AG04450 (cell line): ENCODE measurements at places on chromosomes 11 and 22. TPM values are rescaled to one million over a fixed set of nuclear protein-coding genes. Genes with fewer than 3 reads are reported as not detected.

The KCNE3 gene
- 0.66 and 1.0 TPM in 2 replicates for polyA plus RNA-seq

The UCP3 gene
- 0.41 and 0.53 TPM in 2 replicates for polyA plus RNA-seq

The RAB3IL1 gene
- 2.7 and 3.6 TPM in 2 replicates for polyA plus RNA-seq

The DNHD1 gene
- 2.2 and 3.1 TPM in 2 replicates for polyA plus RNA-seq

The OR4A16 gene
- polyA plus RNA-seq: not detected in 2 replicates

The INSC gene
- 0.40 and 0.53 TPM in 2 replicates for polyA plus RNA-seq

The OR52I2 gene
- not detected in 2 replicates for polyA plus RNA-seq

The TEX12 gene
- 0.19 TPM in 1 of 2 replicates, not detected in the other for polyA plus RNA-seq

The TMEM135 gene
- polyA plus RNA-seq: 9.5 and 12.6 TPM in 2 replicates

The COPB1 gene
- 212 and 285 TPM in 2 replicates for polyA plus RNA-seq

GRCh38 chr22:48797731-48798130 is 1029.9 kb downstream of the BRD1 start:
- no peak for DNase-seq

- DNase-seq: no peak
These were observed 1.5 kb downstream of the ANO9 start for GRCh38 chr11:440065-441042.

DNA sequence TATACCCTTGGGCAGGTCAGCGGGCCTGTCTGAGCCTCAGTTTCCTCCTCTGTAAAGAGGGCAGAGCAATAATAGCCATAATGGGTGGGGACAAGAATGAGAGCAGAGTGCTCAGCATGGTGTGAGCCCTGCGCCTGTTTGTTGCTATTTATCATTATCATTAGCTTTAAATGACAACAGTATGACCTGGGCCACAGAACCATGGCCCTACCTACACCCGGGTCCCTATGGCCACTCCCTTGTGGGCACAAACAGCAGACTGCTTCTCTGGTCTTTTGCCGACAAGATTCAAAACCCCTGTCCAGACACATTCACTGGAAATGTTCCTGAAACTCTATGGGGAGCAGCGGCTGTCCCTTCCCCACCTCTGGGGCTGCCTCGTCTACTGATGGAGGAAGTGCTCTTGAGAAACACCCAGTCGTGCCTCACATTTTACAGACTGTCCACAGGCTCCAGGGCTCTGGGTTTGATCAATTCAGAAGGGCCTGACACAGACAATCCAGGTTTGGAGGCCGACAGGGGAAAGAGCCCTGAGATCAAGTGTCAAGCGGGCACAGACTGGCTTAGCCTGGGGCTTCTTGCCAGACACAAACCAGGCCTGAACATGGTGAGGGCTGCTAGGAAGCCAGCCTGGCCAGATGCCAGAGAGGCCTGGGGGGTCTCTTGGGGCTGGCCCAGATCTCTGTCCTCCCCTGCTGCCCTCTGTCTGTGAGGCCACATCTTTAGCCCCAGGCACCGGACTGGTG is 112.5 kb upstream of the CD82 start:
- DNase-seq: no peak

DNA sequence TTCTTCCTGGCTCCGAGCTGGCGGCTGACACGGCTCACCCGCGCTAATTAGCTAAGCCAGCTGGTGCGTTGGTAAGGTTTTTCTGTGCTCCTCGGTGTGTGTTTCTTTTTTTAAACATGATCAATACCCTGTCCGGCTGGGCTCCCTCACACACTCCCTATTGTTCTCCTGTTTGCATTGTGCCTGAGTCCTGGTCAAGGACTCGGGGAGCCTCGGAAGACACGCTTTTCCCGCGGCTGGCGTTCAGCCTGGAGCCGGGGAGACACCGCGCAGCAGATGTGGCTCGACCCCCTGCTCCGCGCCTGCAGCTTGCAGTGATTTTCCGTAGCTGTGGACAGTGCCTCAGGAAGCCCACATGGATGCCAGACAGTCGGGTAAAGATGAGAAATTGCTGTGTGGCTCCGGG is 454.9 kb upstream of the CADM1 start:
- DNase-seq: no peak

GRCh38 chr22:27853424-27853823 is 51.9 kb upstream of the MN1 start:
- no peak for DNase-seq

- no peak for DNase-seq
These were observed 35.9 kb downstream of the ST3GAL4 start for GRCh38 chr11:126391286-126391954.

DNA sequence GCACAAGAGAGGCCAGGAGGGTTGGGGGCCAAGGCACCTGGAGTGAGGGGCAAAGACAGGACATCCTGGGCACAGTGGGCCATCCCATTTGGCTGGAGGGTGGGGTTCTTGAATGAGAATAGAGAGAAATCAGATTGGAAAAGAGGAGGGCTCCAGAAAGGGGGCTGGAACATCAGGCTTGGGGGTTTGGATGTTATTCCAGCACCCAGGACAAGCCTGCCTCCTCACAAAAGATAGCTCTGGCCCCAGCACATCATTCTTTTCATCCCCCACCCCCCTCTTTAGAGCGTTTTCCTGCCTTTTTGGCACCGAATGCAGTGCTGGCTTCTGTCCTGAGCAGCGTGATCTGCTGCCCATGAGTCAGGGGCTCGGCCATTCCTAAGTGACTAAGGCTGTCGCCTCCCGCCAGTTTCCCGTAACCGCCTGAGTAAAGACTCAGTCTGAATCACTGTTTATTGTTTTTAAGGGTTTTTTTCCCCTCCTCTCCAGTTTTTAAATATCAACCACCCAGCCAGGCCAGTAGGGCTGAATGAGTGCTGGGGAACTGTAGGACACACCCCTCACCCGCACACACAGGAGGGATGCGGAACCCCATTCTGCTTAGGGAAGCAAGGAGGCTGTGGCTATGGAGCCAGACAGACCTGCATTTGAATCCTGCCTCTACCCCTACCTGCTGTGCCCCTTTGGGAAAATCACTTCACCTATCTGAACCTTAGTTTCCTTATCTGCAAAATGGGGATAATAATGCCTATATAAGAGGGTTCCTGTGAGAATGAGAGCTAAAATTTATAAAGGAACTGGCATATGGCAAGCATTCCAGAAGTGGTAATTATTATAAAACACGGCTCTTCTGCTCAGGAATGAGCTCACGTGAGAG is 32.4 kb upstream of the NAV2 start:
- peak; percentile 94 for DNase-seq

DNA sequence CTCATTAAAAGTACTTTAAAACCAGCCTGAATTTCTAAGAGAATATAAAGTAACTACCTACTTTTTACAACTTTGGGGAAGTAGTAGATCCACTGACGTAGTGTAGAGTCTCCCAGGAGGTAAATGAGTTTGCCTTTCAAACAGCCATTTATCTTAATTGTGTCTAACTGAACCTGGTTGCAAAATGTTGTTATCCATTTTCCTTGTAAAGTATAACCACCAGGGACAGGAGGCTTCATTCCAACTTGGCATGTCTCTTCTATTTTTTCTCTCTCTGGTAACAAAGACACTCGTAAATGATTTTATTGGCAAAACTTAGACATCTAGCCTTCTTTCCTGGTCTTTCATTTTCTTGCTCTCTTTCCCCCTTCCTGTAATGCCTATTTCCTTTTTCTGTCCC is 36.9 kb downstream of the NXPE1 start:
- DNase-seq: no peak

GRCh38 chr11:75152090-75152489 is 1.2 kb downstream of the SLCO2B1 start:
- DNase-seq: no peak

GRCh38 chr11:87444993-87445392 is 407.3 kb downstream of the TMEM135 start:
- no peak for DNase-seq

DNA sequence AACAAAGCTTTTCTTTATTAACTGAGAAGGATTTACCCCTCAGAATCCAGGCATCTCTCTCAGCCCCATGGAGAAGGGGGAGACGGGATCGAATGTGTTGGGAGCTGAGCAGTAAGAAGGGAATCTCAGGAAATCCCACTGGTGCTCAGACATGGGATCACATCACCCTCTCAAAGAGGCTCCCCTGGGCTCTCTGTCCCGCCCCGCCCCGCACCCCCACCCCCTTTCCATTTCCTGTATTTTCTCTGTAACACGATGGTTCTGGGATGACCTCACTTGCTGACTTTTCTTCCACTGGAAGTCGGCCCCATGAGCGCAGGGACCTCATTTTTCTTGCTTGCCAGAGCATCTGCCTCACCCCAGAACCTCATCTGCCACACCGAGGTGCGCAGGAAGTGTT is 100.0 kb downstream of the RPS6KA4 start:
- DNase-seq: no peak

DNA sequence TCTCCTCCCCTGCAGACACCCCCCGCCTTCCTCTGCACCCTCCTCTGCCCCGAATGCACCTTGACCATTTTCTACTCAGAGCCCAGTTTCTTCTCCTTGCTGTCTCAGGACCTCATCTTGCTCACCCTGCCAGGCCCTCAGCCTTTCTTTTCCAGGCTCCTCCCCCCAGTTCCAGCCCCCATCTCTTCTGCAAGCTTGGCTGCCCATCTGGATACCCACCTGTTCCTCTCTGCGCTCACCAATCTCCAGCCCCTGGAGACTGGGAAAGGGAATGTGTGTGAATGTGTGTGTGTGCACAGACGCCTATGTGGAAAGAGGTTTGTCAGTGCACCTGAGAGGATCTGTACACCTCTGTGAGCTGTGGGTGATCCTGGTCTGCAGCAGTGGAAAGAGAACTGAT is 36.4 kb downstream of the SLC22A12 start:
- no peak for DNase-seq

DNA sequence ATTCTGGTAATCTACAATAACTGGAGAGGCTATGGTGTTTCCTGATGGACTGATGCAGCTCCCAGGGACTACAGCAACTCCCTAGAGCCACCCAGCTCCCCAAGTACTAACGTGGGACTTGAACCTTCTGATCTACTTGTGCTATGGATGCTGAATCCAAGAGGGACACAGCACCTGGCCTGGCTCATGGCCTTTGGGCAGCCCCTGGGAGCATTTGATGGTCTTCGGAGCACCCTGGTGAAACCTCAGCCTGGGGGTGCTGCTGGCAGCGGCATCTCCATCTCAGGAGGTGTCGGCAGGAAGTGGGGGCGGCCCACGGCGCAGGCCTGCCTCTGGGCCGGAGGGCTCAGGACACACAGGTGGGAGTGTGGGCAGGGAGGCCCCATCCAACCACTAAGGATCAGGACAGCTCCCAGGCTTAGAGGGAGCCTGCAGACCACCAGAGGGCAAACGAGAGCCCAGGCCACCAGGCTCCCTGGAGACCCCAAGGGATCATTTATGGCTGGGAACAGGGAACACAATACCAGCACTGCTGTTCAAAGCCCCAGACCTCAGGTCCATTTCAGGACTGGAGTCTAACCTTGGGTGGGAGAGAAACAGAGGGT is 8.7 kb downstream of the EHD1 start:
- DNase-seq: no peak

- DNase-seq: no peak
These were observed 87.5 kb upstream of the RCN1 start for GRCh38 chr11:32003335-32003734.

DNA sequence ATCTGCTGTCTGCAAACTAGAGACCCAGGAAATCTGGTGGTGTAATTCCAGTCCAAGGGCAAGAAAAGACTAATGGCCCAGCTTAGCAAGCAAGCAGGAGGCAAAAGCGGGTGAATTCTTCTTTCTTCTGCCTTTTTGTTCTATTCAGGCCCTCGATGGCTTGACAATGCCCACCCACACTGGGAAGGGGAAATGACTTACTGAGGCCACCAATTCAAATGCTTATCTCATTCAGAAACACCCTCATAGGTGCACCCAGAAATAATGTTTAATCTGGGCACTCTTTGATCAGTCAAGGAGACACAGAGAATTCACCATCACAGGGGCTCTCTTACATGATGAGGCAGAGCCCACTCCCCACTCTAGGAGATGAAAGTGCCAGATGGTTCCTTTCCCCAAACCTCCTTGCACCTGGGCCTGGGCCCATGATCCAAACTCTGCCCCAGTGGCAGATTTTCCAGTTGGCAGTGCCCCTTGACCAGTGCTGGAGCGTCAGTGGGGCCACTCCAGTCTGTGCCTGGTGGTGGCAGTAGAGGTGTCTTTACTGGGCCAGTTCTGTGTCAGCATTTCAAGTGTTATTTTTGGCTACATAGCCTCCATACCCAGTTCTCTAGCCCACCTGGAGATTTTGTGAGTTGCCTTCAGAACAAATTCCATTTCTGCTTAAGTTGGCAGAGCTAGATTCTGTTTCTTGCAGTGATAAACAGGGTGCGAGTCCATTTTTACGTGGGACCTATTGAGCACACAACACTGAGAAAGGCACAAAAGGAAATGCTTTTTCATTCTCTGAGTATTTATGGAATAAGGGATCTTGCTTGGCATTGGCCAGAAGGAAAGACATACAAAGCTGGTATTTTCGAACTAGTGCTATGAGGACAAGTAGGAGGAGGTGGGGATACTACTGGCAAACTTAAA is 7.5 kb downstream of the ELMOD1 start:
- DNase-seq: no peak

GRCh38 chr11:22878039-22878438 is 17.8 kb upstream of the CCDC179 start:
- no peak for DNase-seq

- no peak for DNase-seq
These were observed 3.7 kb upstream of the IPO7 start for GRCh38 chr11:9380773-9381172.

GRCh38 chr11:68840661-68841653 is 759 bp downstream of the CPT1A start:
- DNase-seq: no peak

GRCh38 chr11:122983438-122984185 is 2.0 kb upstream of the BSX start:
- no peak for DNase-seq

GRCh38 chr22:16974298-16975084 is 33.5 kb downstream of the GAB4 start:
- DNase-seq: no peak

DNA sequence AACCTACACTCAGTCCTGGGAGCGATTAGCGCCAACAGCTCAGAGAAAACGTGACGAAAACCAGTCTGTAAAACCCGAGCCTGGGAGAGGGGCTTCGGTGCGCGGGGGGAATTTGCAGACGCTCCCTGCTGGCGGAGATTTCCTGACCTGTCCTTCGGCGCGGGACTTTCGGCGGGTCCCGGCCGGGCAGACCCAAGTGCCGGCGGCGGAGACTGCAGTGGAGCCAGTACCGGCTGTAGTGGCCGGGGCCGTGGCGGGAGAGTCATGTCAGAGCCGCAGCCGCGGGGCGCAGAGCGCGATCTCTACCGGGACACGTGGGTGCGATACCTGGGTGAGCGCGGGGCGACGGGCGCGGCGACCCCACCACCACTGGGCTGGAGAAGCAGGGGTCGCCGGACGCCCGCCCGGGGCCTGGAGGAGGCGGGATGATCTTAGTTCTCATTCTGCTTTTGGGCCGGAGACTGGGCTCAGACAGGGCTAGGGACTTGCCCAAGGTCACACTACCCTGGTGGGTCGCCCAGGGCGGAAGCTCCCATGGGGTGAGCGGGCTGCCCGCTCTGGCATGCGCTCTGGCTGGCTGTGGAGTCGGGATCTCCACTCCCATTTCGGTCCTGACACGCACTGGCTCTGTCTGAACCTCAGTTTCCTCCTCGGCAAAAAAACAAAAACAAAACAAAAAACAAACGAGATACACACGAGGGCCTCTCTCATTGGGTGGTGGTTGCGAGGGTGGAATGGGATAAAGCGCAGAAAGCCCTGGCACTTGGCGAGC is at the start of gene MTFP1:
MTFP1 (plus strand) TSS at position 153 of the 772 bp plus-strand sequence; CDS start at position 265, 112 bp downstream.
- DNase-seq: no peak

GRCh38 chr22:37263966-37264887 is 18.1 kb upstream of the CYTH4 start:
- DNase-seq: no peak
